ENCODE measurements at places on chromosomes 11 and 22.

- no peak for DNase-seq
Measured at GRCh38 chr11:108727665-108728064, 62.8 kb downstream of the DDX10 start.

DNA sequence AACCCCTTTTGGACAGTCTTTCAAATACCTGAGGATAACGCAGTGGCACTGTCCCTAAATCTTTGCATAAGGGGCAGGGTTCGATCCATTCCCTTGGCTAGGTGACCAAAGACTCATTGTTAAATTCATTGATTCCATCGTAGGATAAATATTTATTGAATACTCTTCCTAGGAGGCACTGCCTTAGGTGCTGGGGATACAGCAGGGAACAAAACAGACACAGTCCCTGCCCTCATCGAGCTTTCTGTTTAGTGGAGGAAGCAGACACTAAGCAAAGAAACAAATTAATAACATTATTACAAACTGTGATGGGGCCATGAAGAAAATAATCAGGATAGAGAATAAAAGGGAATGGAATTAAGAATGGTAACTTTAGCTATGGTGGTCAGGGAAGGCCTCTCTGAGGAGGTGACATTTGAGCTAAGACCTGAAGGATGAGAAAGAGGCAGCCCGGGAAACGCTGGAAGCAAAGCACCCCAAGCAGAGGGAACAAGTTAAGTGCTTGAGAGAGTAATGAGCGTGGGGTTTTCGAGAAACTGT, 689 bp downstream of the B3GAT3 start:
- no peak for DNase-seq

- no peak for DNase-seq
Measured at GRCh38 chr22:21815357-21815756, 52.1 kb downstream of the MAPK1 start.

DNA sequence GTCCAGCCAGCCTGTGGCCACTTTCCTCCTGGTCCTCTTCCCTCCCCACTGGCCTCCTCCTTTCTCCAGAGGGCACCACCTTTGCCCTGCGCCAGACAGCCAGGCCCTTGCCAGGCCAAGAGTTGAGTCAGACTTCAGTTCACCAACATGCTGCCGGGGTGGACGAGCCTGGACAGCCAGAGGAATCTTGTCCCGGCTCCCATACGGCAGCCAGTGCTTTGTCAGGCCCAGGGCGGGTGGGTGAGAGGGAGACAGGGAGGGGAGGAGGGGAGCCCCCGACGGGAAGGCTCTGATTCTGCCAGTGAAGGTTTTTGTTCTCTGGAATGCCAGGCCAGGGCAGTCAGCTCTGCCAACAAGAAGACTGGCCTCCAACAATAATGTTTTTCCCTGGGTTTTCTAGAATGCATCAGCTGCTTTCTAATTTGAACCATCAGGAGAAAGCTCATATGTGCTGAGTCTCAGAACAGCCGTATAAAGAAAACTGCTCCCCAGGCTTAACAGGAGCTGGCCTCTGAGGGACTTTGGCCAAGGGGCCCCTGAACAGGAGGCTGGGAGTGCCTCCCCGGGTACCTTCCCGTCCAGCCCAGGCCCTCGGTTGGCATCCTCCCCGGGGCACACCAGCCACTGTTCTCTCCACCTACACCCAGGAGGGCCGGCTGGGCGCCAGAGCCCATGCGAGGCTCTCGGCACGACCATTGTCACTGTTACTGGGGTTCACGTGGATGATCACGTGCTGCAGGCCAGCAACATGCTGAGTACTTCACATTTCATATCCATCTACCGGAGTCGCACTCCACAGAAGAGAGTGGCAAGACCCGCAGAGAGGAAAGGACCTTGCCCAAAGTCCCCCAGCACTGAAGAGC, 28.6 kb downstream of the LIF start:
- DNase-seq: peak; percentile 39

- no peak for DNase-seq
Measured at GRCh38 chr11:75924966-75925784, 110.2 kb downstream of the UVRAG start.

- no peak for DNase-seq
Measured at GRCh38 chr22:37566329-37566837, 6.1 kb downstream of the CDC42EP1 start.

GRCh38 chr11:42819126-42819525, 492.7 kb upstream of the API5 start:
- DNase-seq: no peak

DNA sequence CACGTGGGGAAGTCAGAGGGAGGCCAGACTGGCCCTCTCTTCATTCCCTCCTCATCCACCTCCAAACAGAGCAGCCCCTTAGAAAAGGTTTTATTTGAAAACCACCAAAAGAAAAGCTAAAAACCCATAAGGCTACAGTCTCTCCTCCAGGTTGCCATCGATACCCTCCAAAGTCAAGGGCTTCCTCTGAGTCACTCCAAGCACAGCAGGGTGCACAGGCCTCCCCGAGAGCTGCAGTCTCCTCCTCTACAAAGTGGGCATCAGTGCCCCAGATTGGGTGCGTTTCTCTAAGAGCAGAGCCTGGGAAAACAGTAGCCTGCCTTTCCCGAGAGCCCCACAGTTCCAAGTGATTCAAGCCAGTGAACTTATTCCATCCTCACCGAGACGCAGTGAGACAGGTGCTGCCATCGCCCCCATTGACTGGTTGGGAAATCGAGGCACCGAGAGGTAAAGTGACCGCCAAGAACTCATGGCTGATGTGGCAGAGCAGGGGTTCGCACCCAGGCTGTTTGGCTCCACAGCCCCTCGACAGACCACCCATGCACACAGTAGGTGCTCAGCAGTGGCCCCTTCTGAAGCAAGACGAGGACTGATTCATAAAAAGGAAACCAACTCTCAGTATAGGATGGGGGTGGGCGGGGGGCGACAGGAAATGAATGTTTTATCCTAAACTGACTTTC, 91.7 kb upstream of the SHISAL1 start:
- DNase-seq: no peak

DNA sequence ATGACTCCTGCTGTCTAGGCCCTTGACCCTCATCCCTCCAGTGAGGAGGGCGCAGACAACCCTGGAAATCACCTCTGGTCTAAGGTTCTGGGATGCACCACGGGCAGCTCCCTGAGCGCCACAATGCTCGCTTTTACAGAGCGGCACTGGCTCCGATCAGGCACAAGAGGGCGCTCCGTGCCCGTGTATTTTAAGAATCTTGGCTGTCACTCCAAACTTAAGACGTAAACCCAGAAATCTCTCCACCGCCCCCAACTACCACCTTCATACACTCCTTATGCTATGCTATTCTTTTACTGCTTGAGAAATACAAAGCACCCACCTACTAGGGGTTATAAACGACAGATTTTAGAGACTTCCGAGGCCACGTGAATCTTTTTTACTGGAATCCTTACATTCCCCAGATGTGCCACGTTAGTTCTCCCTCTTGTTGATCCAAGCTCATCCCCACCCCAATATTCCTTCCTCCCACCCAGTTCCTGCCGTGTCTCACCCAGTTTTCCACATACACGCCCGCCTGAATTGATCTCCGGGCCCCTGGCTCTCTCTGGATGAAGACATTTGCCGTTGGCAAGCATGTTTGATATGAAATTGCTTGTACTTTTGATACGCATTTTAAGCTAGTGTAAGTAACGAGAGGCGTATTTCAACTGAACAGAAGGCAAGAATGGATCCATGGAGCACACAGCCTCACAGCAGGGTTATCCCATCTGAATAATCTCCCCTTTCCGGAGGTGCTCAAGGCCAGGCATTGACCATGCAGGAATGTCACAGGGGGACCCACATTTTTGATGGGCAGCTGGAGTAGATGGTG, 453.5 kb downstream of the OPCML start:
- DNase-seq: peak; percentile 18

DNA sequence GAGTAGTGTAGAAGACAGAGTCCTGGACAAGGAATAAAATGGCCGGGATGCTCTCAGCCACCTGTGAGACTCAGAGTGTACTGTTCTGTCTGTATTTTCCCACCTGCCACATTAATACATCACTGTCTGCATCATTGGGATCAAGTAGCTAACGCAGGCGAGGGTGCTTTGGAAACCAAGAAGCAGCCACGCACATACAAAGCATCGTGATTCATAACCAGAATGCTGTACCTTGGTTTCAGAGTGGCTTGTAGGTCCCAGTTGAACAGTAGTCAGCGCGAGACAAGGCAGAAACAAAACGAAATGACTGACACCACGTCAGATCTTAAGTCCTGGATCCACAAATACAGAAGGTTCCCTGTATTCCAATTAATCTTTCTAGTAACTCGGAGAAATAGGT, 198.3 kb downstream of the GRIK4 start:
- DNase-seq: no peak

DNA sequence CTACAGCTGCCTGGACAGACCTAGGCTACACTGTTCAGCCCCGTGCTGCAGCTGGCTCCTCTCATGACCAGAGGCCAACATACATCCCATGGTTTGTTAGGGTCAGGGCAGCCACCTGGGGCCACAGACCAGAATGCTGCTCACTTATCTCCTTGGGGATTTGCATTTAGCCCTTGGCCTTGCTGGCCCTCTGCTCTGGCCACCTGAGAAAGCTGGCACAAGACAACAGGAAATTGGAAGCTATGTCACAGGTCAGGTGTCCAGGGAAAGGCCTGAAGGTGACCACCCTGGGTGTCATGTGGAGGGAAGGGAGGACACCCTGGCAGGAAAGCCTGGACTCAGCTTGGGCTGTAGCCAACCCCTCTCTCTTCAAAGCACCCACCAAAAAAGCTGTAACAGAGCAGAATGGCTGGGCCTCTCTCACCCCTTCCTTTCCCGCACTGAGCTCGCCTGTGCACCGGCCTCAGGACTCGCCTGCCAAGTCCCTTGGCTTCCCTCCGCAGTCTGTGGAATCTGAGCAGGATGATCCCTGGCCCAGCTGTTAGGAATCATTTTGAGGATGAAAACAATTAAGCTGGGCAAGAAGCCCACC, 86.3 kb downstream of the SNX19 start:
- DNase-seq: no peak

- no peak for DNase-seq
Measured at GRCh38 chr11:12143461-12144258, 33.3 kb downstream of the MICAL2 start.

GRCh38 chr11:112610494-112610893, 349.8 kb upstream of the PLET1 start:
- DNase-seq: no peak

GRCh38 chr22:20062766-20063083, 17.3 kb upstream of the DGCR8 start:
- DNase-seq: no peak

- no peak for DNase-seq
Measured at GRCh38 chr22:47206164-47206563, 443.7 kb downstream of the TBC1D22A start.

DNA sequence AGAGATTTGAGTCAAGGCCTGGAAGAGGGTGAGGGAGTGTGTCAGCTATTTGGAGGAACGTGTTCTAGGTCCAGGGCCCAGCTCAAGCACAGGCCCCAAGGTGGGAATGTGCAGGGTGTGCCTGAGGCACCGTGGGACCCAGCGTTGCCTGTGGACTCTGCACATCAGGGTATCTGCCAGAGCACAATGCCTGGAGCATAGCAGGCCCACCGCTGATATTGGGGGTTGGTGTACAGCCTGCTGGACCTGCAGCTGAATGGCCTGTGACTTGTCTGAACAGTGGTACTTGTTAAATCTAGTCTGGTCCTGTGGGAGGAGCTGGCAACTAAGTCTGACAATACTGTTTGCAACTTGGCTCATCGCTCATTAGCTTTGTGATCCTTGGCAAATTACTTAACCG, 131.7 kb downstream of the GRIK4 start:
- no peak for DNase-seq

DNA sequence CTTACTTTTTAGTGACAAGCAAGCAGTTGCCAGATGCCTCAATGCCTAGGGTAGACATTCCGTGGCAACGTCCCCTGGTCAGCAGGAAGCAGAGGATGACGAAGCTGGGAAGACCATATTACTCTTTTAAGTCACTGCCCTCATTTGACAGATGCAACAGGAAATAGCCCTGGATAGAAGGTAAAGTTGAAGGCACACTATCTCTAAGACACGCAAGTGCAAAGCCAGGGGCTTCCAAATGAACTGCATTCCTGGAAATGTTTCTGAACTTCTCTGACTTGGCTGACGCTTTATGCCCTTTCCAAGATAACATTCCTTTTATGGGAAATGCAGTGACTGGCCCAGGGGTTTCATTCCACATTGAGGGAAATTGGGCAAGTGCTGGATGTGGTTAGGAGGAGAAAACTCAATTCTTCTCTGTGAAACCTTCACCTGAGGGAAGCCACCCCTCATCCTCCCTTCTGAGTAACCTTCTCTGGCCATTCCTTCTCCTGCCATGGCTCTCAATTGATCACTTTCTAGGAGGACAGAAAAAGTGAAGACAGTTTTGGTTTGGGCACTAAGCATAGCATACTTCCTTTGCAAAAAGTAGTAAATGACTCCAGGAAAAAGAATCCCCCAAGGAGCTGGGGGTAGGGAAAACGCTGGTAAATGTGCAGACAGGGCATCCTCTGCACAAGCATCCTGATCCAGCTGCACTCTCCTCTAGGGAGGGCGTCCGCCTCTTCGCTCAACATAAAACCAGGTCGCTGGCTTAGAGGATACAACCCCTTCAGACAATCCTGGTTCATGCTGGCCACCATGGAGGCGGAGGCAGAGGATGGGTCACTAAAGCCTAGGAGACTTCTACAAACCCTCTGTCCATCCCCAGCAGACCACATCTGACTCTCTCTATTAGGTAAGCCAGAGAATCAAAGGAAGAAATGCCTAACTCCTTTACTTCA, 14.5 kb downstream of the PCSK7 start:
- no peak for DNase-seq

DNA sequence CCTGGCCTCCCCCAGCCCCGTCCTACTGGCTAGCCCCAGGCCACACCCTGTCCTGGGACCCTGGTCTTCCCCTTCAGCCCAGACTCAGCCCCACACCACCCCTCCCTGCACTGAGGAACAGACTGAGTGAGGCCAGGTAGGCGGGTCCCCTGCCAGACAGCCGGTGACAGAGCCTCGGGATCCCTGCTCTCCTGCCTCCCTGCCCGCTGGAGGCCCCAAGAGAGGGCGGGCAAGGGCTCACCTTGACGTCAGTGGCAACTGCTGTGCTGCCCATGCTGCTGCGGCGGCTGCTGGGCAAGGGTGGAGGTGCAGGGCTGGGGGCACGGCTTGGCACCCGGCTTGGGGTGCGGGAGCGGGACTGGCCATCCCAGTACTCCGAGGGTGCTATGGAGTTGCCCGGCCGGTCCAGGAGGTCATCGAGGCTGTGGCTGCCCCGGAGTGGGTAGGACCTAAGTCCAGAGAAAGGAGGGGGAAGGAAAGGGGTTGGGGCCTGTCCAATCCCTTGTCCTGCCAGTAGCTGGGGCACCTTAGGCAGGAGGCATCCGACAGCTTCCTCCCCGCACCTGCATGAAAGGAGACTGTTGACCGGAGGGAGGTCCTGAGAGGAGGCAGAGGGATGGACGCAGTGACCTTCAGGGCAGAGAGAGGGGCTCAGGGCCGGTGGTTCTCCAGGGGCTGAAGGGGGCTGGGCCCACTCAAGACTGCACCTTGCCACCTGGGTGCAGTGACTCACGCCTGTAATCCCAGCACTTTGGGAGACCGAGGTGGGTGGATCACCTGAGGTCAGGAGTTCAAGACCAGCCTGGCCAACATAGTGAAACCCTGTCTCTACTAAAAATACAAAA, 2.2 kb upstream of the SLC16A8 start:
- no peak for DNase-seq
